ENCODE measurements at places on chromosomes 7 and 10. TPM values are rescaled to one million over a fixed set of nuclear protein-coding genes. Genes with fewer than 3 reads are reported as not detected.

DNA sequence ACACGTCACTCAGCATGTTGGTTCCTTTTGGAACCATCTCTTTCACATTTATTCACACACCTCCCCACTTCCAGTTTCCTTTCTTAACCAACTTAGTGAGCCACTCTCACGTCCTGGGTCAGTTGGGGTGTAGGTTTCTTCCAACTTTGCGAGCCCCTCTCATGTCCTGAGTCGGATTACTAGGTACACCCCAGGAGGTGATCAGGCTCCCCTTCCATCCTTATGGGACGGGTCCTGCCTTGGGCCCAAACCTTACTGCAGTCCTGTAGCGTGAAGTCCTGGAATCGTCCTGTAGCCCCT lies 7.7 kb downstream of the ERV3-1 start:
- no peaks in the 10 kb centered on the region for H3K27me3 ChIP-seq
- H3K36me3 ChIP-seq: peaks cover 3% of the 10 kb centered on the region
- DNase-seq: no peak
- peak overlapping the region; percentile 14 for H3K27ac ChIP-seq
- H3K4me1 ChIP-seq: no peaks in the 10 kb centered on the region

PFKFB3 gene
- total RNA-seq: 5.4 TPM

- no peaks in the 10 kb centered on the region for H3K27me3 ChIP-seq
- no peak overlapping the region for H3K4me3 ChIP-seq
- no peak for DNase-seq
- H3K36me3 ChIP-seq: no peaks in the 10 kb centered on the region
Observed at GRCh38 chr10:52481986-52482555, 168.0 kb downstream of the DKK1 start.

DNA sequence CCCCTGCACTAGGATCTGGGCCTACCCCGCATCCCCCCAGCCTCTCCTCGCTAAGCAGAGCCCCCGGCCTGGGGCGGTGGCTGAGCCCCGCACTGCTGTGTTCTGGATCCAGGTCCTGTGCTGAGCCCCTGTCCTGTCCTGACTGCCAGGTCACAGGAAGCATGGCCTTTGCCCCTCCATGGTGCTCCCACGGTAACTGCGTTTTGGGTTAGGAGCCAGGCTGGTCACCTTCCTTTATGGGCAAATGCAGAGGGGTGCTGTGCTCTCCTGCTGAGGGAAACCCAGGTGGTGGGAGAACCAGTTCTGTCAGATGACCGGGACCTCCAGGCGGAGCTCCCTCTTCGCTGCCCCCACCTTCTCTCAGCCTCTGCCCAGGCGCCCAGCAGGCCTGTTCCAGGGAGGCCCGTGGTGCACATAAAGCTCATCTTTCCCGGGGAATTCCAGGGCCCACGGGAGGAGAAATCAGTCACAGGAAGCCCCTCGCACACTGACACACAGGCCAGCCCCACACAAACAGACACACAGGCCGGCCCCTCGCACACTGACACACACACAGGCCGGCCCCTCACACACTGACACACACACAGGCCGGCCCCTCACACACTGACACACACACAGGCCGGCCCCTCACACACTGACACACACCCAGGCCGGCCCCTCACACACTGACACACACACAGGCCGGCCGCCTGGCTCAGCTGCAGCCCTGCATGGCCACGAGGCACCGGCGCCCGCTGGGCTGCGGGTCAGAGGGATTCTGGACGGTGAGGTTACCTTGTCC lies 75.6 kb downstream of the CFAP46 start:
- H3K27ac ChIP-seq: no peak overlapping the region
- no peaks in the 10 kb centered on the region for H3K36me3 ChIP-seq
- no peak overlapping the region for H3K4me3 ChIP-seq
- H3K27me3 ChIP-seq: peaks cover 2% of the 10 kb centered on the region

DNA sequence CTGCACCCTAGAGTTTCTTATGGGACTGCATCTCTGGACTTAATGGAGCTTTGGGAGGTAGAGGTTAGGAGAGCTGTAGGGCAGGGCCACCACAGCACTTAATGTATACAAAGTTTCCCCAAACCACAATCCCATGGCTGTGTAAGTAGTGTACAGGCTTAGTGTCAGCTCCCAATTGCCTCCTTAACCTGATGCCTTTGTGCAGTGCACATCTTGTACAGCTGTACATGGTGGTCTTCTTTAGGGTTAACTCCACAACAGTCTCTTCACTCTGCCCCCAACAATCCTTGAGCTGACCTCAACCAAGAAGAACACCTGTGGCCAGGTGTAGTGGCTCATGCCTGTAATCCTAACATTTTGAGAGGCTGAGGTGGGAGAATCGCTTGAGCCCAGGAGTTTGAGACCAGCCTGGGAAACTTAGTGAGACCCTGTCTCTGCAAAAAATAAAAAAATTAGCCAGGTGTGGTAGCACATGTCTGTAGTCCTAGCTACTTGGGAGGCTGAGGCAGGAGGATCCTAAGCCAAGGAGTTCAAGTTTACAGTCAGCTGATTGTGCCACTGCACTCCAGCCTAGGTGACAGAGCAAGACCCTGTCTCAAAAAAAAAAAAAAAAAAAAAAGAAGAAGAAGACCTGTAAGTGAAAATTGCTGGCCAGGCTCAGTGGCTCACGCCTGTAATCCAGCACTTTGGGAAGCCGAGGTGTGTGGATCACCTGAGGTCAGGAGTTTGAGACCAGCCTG lies 6.8 kb downstream of the PLAU start:
- no peak for DNase-seq
- H3K4me3 ChIP-seq: no peak overlapping the region
- no peak overlapping the region for H3K27ac ChIP-seq
- no peaks in the 10 kb centered on the region for H3K4me1 ChIP-seq

DNA sequence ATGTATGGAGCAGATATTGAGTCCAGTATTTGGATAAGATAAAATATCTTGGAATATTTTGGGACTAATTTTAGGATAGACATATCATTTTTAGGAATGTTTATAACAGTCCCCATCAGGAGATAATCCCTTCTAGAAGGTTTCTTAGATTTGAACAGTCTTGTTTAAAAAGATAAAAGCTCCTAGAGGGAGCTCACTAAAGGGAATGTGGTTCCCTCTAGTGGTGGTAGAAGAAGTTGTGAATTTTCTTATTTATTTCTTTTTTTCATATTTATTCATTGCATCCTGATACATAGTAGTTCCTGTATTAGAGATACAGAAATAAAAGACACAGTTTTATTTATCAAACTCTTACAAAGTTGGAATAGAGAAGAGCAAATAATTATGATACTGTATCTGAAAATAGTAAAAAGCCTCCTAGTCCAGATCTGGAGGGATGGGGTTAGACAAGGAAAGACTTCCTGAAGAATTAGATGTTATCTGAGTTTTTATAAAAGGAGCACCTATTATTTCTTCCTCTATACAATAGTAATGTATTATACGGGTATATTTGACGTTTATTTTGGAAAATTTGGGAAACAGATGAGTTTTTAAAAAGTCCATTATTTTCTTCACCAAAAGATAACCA lies 24.5 kb upstream of the KLF14 start:
- no peak overlapping the region for H3K27ac ChIP-seq
- no peaks in the 10 kb centered on the region for H3K4me1 ChIP-seq
- no peak for DNase-seq
- H3K27me3 ChIP-seq: no peaks in the 10 kb centered on the region
- no peaks in the 10 kb centered on the region for H3K36me3 ChIP-seq

DNA sequence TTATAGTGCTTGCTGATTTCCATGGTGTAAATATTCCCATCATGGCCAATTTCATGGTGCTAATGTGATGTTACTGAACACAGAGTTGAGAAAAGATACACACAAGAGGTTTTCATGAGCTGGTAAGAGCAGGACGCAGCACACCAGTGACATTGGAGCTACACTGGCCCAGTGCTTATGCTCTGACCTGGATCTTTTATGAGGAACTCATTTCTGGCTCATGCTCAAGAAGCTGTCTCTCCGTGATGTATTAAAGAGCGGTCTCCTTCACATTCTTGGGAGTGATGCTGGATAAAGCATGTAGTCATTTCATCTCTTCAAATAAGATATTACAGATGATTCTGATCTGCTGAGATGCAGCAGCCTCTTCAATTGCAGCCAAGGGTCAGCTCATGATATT lies 785.2 kb downstream of the GRID1 start:
- no peaks in the 10 kb centered on the region for H3K4me1 ChIP-seq
- H3K27me3 ChIP-seq: no peaks in the 10 kb centered on the region
- DNase-seq: no peak
- no peak overlapping the region for H3K27ac ChIP-seq

- peak overlapping the region; percentile 44 for H3K4me3 ChIP-seq
- peaks cover 27% of the 10 kb centered on the region for H3K27me3 ChIP-seq
- no peak overlapping the region for H3K27ac ChIP-seq
- H3K4me1 ChIP-seq: peaks cover 19% of the 10 kb centered on the region
Observed at GRCh38 chr10:117137031-117137910, 799 bp downstream of the VAX1 start.

PTPRE gene
- total RNA-seq: 4.0 TPM

SPDYE11 gene
- total RNA-seq: not detected

MET gene
- total RNA-seq: 39.9 TPM

DNA sequence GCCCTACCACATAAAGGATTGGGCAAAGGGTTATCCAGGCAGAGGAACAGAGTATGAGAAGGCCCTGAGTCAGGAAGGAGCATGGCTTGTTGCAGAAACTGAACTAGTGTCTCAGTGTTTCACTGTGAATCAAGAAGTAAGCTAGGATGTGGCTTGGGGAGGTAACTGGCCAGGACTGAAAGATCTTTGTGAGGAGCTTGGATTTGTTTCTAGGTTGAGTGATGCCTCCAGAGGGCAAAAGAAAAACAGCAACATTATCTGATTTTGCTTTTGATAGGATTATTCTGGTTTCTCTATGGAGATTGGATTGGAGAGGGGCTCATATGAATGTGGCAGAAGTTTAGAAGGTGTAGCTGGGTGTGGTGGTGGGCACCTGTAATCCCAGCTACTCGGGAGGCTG lies 137.9 kb upstream of the HDAC9 start:
- no peak for DNase-seq
- H3K4me1 ChIP-seq: no peaks in the 10 kb centered on the region
- no peak overlapping the region for H3K4me3 ChIP-seq
- no peak overlapping the region for H3K27ac ChIP-seq
- no peaks in the 10 kb centered on the region for H3K27me3 ChIP-seq

DNA sequence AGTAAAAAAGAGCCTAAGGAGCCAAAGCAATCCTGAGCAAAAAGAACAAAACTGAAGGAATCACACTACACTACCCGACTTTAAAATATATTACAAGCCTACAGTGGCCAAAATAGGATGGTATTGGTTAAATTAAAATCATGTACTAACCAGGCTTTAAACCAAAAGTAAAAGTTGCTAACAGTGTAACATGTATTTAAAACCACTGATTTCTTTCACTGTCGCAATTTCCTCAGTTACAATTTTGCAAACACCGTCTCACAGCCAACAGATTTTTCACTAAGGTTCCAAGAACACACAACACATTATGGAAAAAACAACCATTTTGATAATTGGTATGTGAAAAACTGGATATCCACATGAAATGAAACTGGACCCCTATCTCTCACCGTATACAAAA lies 74.0 kb downstream of the JMJD1C start:
- peaks cover 2% of the 10 kb centered on the region for H3K4me1 ChIP-seq
- H3K27me3 ChIP-seq: no peaks in the 10 kb centered on the region
- no peaks in the 10 kb centered on the region for H3K36me3 ChIP-seq
- no peak for DNase-seq
- no peak overlapping the region for H3K27ac ChIP-seq
- H3K4me3 ChIP-seq: no peak overlapping the region

DNA sequence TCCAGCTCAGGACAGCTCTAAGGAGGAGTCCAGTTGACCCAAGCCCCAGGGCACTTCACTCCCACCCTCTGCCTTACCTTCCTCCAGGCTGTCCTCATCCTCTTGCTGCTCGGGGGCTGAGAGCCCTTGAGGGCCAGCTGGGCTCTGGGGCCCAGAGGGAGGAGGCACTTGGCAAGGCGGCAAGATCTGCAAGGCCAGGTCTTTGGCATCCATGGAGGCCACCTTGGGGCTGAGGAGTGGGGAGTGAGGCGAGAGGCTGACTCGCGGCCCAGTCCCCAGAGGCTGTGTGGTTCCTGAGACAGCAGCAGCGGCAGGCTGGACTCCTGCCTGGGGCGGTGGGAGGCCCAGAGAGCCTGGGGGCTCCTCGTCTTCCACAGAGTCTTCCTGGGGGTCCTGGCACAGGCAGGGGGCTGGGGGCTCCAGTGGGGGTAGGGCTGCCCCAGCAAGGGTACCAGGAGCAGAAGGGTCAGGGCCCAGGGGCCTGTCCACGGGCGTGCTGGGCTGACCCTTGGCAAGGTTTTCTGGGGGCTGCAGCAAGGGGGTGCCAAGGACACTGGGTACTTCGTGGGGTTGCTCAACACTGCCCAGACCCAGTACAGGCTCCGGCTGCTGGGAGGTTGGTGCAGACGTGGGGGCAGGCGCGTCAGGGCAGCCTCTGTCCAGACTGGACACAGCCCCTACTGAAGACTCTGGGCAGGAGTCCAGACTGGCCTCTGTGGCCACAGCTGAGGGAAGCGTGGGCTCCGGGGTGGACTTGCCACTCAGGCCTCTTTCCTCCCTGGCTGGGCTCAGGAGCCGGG lies 6.5 kb downstream of the NACAD start:
- DNase-seq: no peak
- no peaks in the 10 kb centered on the region for H3K27me3 ChIP-seq

GRCh38 chr7:77406421-77406820 lies 9.7 kb downstream of the GSAP start:
- H3K4me3 ChIP-seq: no peak overlapping the region
- no peaks in the 10 kb centered on the region for H3K36me3 ChIP-seq
- H3K27me3 ChIP-seq: no peaks in the 10 kb centered on the region
- no peak overlapping the region for H3K27ac ChIP-seq
- H3K4me1 ChIP-seq: peaks cover 41% of the 10 kb centered on the region
- no peak for DNase-seq

GRCh38 chr10:22607261-22607660 lies 107.1 kb downstream of the PIP4K2A start:
- DNase-seq: no peak
- no peaks in the 10 kb centered on the region for H3K27me3 ChIP-seq
- no peak overlapping the region for H3K4me3 ChIP-seq
- no peak overlapping the region for H3K27ac ChIP-seq
